Stimulated activated CD8-positive, alpha-beta memory T cell treated with anti-CD3 and anti-CD28 coated beads, Interleukin-7, amount 100 ng/mL, for 1 hour (primary cell): ENCODE measurements at places on chromosomes 7 and 10.

DNA sequence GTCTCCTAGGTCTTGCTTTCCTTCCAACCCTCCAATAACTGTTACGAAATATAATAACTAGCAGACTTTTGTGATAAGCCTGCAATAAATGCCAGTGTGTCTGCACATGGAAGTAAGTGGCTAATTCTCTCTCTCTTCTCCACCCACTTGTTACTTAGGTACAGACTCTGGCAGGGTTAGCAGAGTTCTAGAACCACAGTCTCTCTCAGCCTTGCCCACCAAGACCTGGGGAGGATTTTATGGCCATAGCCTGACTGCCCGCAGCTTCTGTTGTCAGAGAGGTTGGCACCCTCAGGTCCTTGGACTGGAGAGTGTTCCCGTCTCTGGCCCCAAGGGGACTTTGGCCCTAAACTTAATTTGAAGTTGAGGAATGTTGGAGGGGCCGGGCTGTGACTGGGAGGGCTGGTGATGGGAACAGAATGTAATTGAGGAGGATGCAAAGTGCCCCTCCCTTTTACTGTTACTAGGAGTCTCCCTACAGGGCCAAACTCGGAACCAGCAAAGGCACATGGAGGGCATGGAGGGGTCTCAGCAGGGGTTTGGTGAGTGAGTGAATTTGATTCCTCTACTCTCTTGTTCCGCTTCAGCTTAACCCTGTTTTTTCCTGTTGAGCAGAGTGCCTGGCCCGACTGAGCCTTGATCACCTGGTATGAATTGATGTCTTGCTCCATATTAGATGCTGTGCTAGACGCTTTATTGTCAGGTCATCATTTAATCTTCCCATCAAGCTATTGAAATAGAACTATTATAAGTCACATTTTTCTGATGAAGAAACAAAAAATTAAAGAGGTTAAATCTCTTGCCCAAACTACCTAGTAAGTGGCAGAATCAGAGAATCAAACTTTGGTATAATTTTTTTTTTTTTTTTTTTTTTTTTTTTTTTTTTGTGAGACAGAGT is 37.0 kb upstream of the LCOR start:
- no peak for DNase-seq

DNA sequence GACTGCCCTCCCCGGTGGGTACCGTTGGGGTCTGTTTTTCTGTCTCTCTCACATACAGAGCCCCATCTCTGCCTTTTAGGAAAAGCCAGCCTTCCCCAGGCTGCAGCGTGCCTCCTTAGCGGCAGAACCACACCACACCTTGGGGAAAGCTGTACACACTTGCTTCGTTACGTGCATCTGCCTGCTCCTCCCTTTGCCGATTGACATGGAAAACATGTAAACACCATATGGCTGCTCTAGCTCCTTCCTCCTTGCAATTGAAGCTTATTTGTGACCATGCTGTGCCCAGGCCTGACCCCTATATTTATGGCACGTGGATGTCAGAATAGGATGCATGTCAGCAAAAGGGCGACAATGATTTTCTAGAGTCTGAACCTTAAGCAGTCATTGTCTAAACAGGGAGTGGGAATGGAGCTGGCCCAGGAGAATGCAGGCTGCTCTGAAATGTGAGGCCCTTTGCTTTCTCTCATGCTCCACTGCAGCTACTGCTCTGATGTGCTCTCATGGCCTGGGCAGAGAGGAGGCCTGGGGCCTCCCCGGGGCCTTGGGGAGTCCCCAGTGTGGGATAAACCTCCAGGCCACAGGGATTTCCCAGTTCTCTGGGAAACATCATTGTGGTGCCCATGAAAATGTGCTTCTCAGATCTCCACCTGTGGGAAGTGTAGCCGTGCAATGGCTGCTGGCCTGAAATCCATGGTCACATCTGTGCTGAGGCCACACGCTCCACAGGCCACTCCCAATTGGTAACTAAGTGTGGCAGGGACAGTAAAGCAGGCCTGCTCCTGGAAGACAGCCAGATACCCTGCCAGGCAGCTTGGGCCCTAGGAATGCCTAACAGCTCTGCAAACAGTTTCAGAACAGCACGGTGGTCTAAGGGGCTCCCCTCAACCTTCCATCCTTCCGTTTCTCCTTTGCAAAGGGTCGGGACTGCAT is 18.6 kb downstream of the PDE6C start:
- no peak for DNase-seq

DNA sequence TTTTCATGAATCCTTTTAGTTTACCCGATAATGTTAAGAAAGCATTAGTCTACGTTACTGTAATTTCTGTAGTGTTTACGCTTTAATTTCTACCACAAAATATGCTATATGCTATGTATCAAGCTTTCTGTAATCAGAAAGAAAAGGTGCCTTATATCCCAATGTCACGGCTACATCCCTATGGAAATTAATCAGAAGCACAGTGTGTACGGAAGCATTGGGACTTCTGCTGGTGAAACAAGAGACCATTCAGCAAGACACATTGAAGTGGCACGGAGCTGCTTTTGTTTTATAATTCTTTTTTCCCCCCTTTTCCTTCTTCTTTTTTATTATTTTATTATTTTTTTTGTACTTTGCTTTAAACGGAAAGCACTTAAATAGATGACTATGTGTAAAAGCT is 31.2 kb upstream of the SH2B2 start:
- no peak for DNase-seq

GRCh38 chr7:80671744-80672143 is 33.3 kb downstream of the CD36 start:
- DNase-seq: no peak

- no peak for DNase-seq
Observed at GRCh38 chr7:41648501-41648900, 54.4 kb downstream of the INHBA start.

GRCh38 chr7:4951903-4952636 is 6.9 kb downstream of the MMD2 start:
- DNase-seq: no peak

DNA sequence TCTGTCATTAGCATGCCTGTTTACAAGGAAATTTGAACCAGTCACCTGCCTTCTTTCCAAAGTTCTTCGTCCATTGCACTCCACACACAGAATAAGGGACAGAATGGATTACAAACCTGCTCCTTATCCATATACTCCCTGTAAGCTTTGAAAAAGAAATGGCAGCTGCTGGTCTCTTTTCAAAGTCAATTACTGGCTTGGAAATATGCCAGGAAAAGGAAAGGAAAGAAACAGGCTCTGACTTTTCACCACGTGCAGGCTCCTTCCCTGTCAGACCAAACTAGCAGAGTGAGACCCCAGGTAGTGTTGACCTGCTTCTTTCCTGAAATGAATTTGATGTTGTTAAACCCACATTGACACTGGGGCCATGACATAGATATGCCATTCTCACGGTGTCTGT is 84.5 kb downstream of the LHFPL3 start:
- no peak for DNase-seq

DNA sequence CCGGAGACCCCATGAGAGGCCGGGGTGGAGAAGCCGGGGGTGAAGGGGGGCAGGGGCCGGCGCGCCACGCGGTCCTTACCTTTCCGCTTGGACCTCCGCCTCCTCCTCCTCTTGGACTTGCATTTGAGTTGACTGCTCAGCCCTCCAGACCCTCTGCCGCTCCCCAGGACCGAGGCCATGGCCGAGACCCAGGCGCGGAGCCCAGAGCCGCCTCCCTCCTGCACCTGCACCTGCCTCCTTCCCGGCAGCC is 428 bp downstream of the ADARB2 start:
- DNase-seq: no peak

DNA sequence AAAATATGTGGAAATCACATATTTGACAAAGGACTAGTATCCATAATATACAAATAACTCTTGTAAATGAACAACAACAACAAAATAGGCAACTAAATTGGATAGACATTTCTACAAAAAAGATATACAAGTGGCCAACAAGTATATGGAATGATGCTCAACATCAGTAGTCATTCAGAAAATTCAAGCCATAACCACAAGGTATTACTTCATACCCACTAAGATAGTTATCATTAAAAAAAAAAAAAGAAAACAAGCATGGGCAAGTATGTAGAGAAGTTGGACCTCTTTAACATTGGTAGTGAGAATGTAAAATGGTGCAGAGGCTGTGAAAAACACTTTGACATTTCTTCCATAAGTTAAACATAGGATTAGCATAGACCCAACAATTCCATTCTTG is 80.8 kb downstream of the CYP26A1 start:
- no peak for DNase-seq

GRCh38 chr10:5040781-5041470 is 37.3 kb upstream of the AKR1C2 start:
- DNase-seq: no peak

DNA sequence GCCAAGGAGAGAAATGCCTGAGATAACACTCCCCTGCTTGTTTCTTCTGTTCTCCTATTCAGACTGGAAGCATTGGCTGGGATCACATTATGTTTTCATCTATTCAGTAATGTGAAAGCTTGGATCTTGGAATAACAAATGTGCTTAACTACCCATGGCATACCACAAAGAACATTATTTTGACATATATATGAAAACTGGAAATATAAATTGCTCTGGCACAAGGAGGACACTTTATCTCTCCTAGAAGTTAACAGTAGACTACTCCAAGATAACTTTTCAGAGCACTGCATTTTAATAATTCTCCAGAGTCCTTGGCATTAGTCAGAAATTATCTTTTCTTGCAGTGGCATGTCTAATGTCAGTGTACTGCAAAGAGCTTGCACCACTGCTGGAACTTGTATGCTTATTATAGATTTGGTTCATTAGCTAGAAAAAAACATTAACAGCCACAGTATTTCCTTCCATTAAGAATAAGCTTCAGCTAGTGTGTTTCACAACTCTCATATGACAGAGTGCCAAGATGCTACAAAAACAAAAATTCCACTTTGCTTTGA is 169.3 kb upstream of the LRRN3 start:
- DNase-seq: no peak

GRCh38 chr10:90741926-90742565 is 115.8 kb downstream of the HTR7 start:
- no peak for DNase-seq

- DNase-seq: no peak
Observed at GRCh38 chr7:149729586-149729982, 43.8 kb downstream of the ZNF467 start.

DNA sequence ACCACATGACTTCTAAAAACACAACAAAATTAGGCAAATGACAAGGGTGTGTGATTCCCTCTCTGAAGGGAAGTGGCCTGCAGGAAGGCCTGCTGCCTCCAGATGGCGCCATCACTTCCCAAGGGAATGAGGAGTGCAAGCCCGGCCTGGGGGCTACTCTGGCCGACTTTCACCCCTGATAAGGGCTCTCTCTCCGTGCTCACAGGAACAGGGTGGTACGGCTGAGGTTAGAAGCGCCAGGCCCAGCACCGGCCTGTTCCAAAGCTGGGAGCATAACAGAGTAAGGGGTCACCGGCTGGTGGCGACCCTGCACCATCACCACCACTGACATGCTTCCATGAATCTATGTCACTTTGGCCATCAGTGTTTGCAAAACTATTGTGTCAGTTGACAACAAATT is 13.1 kb downstream of the RBP3 start:
- DNase-seq: no peak

DNA sequence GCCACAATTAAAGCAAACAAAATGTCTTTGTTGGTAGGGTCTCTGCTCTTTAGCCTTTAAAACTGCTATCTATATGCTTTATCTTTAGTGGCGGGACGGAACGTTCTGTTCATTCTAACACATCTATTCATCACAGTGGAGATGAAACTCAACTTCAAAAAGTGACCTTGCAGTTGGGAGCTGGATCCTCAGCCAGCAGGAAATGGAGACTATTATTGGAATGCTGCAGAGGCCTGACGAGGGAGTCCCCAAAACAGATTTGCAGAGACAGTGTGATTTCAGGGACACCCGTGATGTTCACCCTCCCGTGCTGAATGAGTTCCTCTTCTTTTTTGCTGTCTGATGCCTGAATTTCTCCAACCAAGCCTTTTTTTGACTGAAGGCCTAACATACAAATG is 306.0 kb upstream of the SHH start:
- no peak for DNase-seq

DNA sequence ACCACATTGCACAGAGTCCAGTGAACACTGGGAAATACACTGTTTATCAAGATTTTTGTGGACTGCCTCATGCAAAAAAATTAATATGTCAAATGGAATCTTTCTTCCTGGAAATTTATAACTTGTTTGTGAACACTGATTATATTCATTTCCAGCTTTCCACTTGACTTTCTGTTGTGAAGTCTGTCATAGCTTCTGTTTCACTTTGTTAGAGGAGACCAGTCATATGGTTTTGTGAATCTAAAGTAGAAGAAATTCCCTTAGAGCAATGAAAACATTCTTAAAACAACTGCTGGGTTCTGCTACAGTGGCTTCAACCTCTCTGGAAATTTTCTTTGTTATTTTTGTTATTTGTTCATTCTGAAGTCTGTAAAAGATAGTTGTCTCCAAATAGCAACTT is 349.5 kb upstream of the NFE2L3 start:
- no peak for DNase-seq

GRCh38 chr7:95213809-95214492 is 110.4 kb downstream of the PON1 start:
- DNase-seq: no peak

DNA sequence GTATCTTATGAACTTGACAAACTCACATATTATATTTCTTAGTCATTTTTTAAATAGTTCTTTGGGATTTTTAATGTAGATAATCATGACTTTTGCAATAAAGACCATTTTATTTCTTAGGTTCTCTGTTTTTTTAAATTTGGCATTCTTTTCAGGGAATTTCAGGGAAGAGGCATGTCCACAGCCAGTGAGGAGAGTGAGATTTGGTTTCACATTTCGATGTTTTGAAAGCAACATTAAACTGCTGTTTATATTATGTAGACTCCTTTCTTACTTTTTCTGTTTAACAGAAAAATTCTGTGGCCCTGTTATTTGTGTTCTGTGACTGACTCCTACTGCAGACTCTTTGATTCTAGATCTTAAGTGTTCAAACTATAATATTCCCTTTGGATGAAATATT is 153.7 kb downstream of the FAM107B start:
- no peak for DNase-seq

- DNase-seq: no peak
Observed at GRCh38 chr10:100750291-100751210, 5.2 kb downstream of the PAX2 start.

DNA sequence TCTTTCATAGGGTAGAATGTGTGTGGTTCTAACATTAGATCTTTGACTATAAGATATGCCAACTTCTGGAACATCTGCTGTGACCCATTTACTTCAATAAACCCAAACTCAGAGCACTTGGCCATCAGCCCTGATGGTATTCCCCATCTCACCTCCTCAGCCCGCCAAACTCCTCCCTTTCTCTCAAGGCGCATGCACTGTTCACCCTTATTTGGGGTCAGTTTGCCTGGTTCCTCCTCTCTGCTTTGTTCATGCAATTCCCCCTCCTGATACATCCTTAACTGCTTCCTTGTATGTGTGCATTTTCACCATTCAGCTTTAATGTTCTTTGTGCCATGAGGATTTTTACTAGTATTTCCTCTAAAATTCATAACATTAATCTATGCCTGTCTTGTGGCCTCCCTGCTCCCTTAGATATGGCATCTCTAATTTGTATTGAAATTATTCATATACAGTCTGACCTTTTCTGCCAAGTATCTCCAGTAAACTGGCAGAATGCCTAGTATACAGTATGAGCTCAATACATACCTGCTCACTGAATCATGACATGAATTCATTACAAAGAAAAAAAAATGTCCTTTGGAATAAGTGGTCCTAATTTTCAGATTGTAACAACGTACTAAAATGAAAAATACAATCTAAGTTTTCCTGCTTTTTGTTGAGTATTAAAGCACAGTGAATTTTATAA is 336.8 kb upstream of the IGFBP3 start:
- no peak for DNase-seq

- DNase-seq: no peak
Observed at GRCh38 chr7:1192171-1192676, 32.2 kb upstream of the ZFAND2A start.

GRCh38 chr7:11430112-11430511 is 401.9 kb downstream of the THSD7A start:
- no peak for DNase-seq
